ENCODE measurements at places on chromosomes 7 and 10.
A peak's percentile ranks its signal among the peaks of the same experiment; 100 is the strongest.

GRCh38 chr10:33189808-33190207 lies 144.7 kb downstream of the NRP1 start:
- DNase-seq = no peak

GRCh38 chr10:1166101-1166827 lies 110.1 kb downstream of the WDR37 start:
- no peak for DNase-seq

DNA sequence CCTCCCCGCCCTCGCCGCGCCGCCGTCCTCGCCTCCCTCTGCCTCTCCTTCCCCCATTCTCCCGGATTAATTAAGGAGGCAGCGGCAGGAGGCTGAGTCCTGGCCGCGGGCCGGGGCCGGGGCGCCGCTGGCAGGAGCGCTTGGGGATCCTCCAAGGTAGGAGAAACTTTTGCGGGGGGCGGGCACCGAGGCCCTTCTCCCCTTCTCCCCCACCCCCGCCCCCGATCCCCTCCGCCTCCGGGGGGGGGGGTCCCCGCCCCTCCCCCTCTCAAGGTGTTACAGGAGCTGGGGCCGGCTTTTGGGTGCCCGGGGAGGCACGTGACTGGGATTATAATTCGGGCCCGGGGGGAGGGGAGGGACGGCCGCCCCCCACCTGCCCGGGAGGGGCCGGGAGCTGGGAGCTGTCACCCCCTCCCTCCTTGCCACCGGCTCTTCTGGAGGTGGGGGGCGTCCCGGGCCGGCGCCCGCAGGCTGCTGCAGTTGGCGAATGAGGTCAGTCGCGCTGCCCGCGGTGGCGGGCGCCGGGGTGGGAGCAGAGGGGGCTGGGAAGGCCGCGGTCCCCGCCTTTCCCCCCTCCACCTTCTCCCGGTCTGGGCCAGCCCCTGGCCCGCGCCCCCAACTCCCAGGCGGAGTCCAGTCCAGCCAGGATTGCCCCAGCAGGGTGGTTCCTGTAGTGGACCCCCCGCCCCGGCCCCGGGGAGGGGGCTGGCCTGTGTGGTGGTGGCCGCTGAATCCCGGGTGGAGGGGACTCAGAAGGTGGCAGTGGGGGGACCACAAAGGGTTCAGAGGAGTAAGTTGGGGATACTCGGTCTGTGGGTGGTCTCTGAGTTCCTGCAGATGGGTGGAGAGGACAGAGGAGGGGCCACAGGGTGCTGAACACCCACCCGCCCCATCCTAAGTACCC lies 567 bp downstream of the GTF2IRD1 start:
- DNase-seq = peak; percentile 59

DNA sequence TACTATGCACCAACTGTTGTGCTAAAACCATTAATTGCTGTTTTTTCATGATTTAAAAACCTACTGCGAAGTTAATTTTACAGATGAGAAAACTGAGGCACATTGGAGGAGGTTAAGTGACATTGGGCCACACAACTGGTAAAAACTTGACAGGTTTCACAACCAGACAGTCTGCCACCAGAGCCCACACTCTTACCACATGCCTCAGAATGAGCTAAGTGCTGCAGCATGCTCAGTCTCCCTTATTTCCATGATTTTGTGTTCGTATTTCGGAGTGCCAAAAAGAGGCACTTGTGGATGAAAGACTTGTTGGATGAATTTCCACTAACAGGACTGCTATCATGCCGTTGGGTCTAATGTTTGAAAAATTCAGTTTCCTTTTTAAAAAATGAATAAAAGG lies 77.4 kb downstream of the PCLO start:
- DNase-seq = no peak

- peak; percentile 56 for DNase-seq
These were observed 881 bp downstream of the C10orf67 start for GRCh38 chr10:23343591-23344240.

- DNase-seq = no peak
These were observed 192.5 kb upstream of the SORCS1 start for GRCh38 chr10:107357033-107357432.

GRCh38 chr7:157983502-157984422 lies 603.9 kb downstream of the PTPRN2 start:
- no peak for DNase-seq

- DNase-seq = no peak
These were observed 256.3 kb downstream of the GRID1 start for GRCh38 chr10:86110156-86110786.

DNA sequence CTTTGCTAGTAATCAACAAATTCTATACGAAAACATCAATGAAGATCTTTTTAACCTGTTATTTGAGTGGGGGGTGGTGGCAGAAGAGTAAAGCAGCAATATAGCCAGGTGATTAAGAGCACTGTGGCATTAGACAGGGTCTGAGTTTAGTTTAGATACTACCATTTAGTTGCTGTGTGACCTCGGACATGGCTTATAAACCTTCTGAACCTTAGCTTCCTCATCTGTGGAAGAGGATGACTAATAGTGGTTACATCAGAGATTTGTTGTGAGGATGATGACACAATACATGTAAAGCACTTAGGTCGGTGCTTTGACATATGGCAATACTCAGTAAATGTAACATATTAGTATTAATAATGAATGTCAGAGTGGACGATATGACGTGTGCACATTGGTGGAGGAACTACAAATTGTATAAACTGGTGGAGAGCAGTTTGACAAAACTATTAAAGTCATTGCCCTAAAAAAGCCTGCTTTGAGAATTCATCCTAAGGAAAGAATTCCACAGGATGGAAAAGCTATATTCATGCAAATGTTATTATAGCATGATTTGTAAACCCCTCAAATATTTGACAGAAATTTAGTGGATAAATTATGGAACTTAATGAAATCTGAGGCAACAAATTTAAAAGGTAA lies 24.3 kb downstream of the SPAG6 start:
- no peak for DNase-seq

GRCh38 chr10:118495499-118495898 lies 99.9 kb downstream of the PRLHR start:
- DNase-seq = no peak

DNA sequence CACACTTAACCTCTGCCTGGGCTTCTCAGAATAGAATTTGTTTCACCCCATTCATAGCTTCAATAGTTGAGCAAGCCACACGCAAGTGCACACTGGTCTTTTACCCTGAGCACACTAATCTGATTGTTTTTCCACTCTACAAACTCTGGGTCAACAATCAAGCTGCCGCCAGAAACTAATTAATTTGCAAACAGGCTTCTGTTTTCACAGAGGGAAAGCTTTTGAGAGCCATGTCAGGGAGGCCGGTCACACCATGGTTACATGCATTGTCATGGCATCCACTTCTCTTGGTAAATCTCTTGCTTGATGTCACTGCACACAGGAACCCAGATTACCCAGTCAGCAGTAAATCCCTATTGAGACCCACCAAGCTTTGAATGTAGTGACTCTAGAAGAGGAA lies 154.2 kb downstream of the SEMA3A start:
- no peak for DNase-seq

DNA sequence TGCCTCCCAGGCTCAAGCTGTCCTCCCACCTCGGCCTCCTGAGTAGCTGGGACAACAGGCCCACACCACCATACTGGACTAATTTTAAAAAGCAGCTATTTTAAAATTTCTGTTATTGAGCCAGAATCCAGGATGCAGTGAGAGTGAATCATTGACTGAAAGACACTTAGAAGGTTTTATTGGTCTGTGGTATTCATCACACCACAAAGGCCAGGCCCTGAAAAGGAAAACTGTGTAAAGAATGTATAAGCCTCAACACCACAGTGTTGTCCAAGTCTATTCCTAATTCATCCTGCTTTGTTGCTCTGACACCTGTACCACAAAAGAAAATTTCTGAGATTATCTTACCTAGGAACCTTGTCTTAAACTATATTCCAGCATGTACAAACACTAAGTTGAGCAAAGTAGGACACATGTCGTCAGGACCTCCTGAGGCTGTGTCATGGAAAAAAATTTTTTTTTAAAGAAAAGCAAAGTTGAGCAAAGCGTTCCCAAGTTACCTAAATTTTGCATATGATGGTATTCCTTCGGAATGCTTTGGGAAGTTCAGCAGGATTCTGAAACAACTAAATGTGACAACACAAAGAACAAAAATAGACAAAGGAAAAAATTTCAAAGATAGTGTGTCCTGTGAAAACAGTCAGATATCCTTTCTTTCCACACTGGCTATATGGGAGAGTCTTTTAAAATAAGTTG lies 129.6 kb upstream of the MKLN1 start:
- DNase-seq = no peak

All from glutamatergic neuron (in vitro differentiated cells).